ENCODE measurements at places on chromosomes 3 and 15. TPM values are rescaled to one million over a fixed set of nuclear protein-coding genes. Genes with fewer than 3 reads are reported as not detected.

LRRIQ4 gene
- total RNA-seq = not detected

MAGEF1 gene
- total RNA-seq = 10.3 TPM

ACP3 gene
- total RNA-seq = not detected

ZNF385D gene
- total RNA-seq = 5.1 TPM

LRRC31 gene
- not detected for total RNA-seq

COPB2 gene
- total RNA-seq = 83.0 TPM

Measured in subcutaneous adipose tissue (tissue), 4 donors.